ENCODE measurements at places on chromosomes 7 and 10.
A peak's percentile ranks its signal among the peaks of the same experiment; 100 is the strongest.

DNA sequence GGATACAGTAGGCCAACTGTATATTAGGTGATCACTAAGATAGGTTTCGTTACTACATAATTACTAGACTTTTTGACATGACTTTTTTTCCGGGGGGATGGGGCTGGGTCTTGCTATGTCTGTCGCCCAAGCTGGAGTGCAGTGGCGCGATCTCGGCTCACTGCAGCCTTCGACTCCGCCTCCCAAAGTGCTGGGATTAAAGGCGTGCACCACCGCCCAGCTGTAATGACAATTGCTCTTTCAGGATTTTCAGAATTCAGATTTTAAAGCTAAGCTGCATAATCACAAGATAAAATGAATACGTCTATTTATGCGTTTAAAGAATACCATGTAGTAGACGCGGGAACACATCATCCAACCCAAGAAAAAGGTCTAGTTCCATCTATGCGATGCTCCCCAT is 982 bp downstream of the IDI1 start:
- DNase-seq, result no peak

- no peak for DNase-seq
These were observed 316.0 kb upstream of the AOAH start for GRCh38 chr7:37040330-37040729.

DNA sequence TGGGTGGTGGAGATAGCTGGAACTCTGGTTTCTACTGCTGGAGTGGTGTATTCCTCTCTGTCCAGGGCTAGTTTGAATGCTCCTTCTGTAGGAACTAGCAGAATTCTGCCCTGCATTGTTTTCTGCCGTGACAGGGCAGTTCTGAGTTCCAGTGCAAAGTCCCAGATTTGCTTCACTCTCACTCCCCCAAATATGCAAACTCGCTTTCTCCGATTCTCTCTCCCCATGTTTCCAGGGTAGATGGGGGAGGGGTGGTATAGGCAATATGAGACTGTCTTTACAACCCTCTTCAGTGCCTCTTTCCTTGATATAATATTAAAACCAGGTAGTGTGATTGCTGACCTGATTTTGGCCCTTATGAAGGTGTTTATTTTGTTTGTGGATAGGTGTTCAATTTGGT is 693.3 kb upstream of the GRM3 start:
- no peak for DNase-seq

DNA sequence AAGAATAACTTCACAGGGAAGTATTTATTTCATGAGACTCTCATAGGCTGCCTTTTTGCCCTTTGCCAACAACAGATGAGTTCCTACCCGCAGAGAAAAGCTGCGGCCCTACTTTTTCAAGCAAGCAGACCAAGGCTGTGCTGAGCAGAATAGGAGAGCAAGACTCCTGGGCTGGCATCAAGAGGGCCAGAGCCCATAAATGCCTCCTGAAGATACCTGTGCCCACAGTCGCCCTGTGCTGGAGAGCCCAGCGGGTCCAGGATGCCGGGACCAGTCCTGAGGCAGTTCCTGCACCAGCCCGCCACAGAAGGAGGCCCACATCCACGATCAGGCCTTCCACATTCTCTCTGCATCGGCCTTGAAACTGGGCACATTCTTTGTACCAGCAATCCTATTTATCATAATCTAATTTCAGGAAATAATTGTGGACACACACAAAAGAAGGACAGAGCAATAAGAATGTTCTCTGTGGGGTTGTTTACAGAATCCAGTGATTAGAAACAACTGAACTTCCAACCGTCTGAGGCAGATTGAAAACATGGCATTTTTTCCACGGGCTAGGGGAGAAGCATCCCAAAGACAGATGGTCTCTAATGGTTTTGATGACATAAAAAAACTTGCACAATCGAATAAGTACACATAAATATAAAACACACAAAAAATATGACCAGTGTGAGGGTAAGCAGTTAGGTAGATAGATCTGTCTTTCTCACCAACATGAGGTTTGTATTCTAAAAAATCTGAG is 95.6 kb downstream of the CPXM2 start:
- no peak for DNase-seq

DNA sequence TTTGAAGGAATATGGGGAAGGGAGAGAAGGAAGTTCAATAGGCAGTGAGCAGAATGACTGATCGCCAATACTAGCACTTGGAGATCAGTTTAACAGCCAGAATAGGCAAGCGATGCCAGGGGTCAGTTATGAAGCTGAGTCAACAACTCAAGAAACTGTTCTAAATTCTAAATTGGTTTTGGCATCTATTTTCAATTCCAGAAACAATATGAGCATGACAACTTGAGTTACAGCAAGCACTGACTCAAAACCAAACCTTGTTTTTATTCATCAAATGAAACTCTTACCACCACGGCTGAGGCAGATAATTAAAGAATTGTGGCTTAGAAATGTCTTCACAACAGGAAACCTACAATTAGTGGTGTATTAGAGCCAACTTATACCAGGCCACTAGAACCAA is 180.5 kb upstream of the ASAH2 start:
- peak; percentile 64 for DNase-seq

GRCh38 chr7:1058821-1059199 is 14.5 kb downstream of the GPR146 start:
- DNase-seq, result no peak

DNA sequence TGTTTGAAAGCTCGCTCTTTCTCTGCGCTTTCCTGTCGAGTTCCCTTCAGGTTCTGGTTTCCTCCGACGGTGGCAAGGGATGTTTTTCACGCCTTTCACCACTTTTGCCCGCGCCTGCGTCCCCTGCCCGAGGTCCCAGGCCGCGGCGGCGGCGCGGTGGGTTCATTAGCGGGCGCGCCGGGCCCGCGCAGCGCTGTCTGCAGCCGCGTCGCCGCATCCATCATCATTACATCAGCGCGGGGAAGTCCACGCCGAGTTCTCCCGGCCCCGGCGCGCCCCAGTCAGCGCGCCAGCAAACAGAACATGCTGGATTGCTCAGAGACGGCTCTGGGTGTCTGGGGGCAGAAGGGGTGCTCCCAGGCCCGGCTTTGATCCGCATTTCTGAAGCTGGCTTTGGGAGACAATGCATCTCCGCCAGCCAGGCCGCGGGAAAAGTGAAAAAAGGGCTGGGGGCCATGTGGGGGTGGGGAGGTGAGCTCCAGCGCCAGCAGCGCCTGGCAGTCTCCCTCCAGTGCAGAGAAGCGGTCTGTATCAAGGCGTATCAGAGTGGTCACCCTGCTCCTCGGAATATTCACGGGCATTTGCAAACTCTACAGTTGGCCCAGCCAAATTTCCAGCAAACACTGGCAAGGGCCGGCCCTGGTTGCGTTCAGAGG is 8.9 kb downstream of the GLI3 start:
- DNase-seq, result no peak

DNA sequence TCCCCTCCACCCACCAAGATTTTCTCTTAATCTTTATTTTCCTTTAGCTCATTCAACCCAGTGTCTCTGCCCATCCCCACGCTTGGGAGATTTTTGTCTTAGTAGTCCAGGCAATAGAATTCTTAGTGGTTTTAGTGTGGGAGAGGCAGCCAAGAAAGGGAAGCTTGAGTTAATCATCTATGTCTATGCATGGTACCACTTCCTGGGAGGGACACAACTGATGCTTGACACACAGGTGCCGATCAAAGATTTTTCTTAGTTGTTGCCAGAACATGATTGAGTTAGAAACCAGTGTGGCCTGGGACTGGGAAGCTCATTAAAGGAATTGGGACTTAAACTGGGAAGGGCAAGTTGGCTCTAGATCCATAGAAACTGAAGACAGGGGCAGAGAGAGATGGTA is 3.1 kb downstream of the STRA8 start:
- no peak for DNase-seq

DNA sequence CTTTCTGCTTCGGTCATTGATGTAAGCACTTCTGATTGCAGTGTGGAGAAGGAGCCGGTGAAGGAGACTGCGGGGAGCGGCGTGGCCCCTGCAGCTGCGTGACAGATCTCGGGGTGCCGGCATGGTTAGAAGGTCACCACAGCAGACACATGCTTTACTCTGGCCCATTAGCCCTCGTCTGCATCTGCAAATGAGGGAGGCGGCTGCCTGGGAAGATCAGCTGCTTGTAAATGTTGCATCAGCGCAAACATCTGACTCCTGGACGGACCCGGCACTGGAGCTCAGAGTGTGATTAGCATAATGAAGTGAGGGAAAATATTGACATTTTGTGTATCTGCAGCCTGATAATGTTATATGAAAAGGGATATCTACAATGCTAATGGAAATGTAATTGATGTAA is 30.5 kb upstream of the MNX1 start:
- DNase-seq, result no peak

DNA sequence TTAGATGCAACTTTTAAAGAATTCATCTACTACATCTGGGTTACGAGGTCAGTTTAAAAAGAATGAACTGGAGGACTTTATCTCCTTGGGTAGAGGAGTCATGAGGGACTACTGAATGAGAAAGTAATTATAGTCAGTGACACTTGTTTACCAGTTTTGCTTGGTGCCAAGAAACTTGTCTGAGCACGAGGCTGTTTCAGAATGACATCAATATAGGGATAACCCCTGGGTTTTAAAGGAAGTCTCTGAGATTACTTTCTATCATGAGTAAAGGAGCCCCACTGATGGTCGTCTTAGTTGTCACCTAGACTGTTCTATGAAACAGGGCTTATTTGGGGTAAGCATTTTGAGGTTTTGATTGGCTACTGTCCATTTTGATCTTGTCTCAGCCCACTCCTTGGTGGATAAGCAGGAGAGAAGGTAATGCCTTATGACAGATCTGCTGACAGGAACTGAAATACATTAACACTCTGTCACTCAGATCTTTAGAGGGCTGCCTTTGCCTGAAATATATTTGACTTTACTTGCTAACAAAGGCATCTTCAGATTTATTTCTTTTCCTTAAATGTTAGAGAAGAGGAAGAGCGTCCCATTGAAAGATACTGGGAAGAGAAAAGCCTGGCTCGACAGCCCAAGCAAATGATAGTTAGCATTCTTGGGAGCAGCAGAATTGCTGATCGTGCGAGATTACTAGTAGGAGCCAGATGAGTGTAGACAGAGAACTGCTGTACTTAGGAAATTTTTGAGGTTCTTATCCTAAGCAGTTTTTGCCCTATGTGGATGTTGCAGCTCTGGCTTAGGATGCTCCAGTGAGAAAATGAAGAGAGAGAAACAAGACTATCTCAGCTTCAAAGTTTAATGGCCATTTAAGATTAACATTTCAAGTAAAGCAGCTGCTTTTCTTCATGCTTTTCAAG is 299.2 kb upstream of the LRGUK start:
- no peak for DNase-seq

- DNase-seq, result peak; percentile 30
These were observed 144.7 kb downstream of the PFKFB3 start for GRCh38 chr10:6347391-6347951.

DNA sequence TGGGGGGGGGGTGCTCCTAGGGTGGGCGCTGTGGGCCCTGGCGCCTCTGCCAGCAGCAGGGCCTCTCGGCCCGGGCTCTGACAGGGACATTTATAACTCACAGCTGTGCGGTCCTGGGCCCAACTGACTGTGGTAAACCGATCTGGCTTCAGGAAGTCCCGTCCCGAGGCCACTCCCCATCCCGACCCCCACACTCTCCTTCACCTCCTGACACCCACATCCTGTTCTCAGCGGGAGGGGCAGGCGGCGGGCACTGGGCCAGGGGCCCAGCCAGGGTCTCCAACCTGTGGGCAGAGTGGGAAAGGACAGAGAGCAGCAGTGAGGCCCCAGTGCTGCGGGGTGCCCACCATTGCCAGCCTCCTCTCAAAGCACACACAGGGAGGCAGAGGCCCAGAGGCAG is 69.1 kb downstream of the ZMIZ1 start:
- no peak for DNase-seq

DNA sequence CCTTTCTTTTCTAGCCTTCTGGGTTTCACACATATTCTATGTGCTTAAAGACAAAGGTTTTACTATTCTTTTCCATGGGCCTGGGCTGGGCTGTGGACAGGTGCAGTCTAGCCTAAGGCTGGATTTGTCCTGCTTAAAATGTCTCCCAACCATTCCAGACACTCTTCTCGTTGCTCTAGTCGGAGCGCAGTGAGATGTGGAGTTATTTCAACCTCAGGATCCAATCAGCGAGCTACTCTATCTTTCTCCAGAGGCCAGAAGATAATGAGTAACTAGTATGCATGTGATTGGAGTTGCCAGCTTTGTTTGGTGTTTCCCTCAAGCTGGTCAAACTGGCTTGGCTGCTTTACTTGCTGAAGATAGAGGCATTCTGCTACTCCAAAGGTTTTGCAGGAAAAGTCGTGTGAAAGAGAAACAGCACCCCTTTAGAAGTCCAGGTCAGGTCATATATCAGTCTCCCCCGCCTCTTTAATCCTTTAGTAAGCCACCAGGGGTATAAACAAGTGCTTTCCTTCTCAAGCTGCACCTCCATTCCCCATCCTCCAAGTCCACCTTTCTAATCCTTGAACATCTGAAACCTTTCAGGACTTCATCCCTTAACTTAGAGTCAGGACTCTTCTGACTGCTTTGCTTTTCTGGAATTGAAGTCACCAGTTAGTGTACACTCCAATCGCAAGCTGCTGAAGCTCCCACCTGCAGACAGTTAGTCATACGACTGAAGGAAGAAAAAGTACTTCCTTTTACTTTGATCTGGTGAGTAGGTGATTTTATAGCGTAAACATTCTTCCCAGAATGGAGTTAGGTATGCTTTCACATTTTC is 78.8 kb downstream of the DNMBP start:
- DNase-seq, result no peak

- DNase-seq, result no peak
These were observed 237.9 kb downstream of the ADARB2 start for GRCh38 chr10:1499359-1499957.

GRCh38 chr10:112945811-112946210 is 4.2 kb upstream of the TCF7L2 start:
- no peak for DNase-seq

DNA sequence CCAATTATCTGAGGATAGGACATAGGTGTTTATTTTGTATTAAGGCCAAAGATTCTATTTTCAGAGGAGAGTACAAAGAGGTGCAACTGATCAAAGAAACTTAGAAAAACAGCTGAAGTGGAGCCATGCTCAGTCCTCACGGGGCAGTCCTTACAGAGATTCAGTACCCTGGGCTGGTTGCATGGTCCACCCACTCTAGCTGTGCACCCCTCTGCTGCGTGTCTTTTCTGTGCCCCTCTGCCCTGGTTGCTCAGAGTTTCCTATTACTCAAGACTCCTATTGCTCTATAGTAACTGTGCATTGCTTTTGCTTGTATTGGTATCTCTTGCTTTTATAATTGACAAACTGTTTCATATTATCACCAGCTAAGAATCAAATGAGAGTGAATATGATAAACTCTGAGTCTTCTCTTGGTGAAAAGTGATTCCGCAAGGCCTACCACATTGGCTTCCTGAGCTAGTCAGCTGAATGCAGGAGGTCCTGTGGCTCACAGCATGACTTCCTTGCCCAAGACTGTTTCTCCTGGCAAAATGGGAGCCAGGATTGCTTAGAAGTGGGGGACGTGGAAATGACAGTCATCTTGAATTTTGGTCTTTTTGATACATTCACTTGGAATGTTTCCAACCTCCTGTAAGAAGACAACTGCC is 137.0 kb downstream of the GLCCI1 start:
- no peak for DNase-seq

DNA sequence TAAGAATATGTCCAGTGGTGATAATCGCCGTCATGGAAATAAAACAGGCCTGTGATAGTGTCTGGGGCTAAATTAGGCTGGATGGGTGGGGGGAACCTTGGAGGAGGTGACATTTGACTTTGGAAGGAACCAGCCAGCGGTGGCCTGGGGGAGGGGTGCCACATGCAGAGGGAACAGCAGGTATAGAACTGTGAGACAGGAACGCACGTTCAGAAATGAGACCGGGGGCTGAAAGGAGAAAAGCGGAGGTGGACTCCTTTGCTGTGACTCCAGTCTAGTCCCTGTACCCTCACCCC is 2.6 kb upstream of the CYP26A1 start:
- no peak for DNase-seq

- no peak for DNase-seq
These were observed 69.0 kb downstream of the TCF7L2 start for GRCh38 chr10:113019096-113019495.

All from GM04504 (cell line).